Stimulated activated CD8-positive, alpha-beta memory T cell treated with anti-CD3 and anti-CD28 coated beads, Interleukin-7, amount 100 ng/mL, for 24 hours (primary cell): ENCODE measurements at places on chromosomes 3 and 15.

GRCh38 chr15:70341566-70341965 lies 243.8 kb upstream of the TLE3 start:
- no peak for DNase-seq

DNA sequence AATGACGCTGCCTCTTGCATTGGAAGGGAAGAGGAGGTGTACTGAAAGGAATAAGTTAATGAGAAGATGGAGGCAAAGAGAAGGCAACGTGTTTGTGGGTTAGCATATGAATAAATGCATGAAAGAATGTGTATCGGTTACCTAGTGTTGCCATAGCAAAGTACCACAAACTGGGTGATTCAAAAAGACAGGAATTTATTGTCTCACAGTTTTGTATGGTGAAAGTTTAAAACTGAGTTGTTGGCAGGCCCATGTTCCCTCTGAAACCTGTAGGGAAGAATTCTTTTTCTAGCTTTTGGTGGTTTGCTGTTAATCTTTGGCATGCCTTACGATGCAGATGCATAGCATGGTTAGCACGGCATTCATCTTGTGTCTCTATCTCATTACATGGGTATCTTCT lies 729.9 kb downstream of the MECOM start:
- no peak for DNase-seq

- no peak for DNase-seq
Measured at GRCh38 chr3:168476360-168476980, 380.7 kb upstream of the GOLIM4 start.

- no peak for DNase-seq
Measured at GRCh38 chr15:62164014-62164395, 1.1 kb downstream of the C2CD4B start.

DNA sequence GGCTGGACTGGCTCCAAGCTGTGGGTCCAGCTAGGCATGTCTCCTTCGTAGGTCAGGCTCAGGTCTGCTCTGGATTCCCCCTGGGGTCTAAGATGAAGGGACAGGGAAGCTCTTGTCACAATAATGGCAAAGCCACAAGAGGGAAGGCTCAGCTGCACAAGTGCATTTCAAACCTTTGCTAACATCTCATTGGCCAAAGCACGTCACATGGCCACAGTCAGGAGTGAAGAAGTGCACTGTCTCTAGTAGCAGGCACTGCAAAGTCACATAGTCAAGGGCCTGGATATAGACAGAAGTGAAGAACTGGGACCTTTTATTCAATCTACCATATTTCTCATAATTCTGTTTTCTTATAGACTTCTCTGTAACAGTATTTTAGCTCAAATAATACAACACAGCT lies 20.1 kb downstream of the DLEC1 start:
- DNase-seq, result no peak

DNA sequence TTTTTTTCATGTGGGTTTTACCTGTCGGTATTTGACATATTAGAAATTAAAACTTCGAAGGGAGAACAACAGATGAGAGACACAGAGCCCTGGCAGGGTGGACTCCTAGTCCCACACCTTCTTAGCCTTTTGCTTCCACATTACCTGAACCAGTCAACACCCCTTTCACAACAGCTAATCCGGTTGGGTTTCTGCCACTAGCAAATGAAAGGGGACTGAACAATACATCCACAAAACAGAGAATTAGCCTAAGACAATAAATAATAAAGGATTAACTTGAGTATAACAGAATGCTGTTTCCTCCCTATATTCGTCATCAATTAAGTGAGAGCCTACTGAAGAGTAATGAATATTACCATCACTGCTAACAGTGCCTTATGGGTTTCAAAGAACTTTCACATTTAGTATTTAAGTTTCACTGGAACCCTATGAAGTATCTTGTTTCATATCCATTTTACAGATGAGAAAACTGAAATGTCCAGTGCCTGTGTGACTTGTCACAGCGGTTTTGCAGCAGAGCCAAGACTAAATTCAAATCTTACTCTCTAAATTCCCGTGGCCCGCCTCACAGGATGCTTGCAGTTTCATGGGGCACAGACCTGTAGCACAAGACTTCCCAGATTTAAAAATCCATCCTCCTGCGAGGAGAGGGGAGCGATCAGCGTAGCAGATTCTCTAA lies 1.0 kb upstream of the RAB8B start:
- no peak for DNase-seq

- no peak for DNase-seq
Measured at GRCh38 chr15:69825941-69826818, 271.5 kb downstream of the TLE3 start.

- DNase-seq, result no peak
Measured at GRCh38 chr15:57255751-57256341, 120.5 kb upstream of the CGNL1 start.

DNA sequence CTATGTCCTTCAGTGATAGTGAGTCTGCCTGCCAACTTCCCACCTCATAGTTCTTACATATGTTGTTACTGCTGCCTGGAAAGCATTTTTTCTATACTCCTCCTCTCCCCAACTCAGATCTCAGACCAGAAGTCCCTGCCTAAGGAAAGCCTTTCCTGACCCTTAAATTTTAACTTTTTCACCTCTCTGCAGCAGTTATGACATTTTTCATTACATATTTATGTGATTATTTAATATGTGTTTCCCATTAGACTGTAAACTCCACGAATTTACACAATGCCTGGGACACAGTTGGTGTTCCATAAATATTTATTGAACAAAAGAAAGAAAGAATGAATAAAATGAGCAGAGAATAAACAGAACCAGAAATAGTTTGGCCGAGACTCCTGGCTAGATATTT lies 125.5 kb downstream of the MITF start:
- DNase-seq, result no peak

DNA sequence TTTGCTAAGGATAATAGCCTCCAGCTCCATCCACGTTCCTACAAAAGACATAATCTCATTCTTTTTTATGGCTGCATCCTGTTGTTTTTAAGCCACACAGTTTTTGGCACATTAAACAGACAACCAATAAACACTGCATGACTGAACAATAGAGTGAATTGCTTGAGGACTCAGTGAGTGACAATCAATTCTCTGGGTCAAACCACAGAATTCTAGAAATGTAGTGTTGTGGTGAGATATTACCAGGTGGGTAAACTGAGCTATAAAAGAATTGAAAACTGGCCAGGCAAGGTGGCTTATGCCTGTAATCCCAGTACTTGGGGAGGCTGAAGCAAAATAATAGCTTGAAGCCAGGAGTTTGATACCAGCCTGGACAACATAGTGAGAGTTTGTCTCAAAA lies 154.7 kb upstream of the CADPS start:
- DNase-seq, result no peak

- no peak for DNase-seq
Measured at GRCh38 chr15:42079401-42079908, 14.9 kb downstream of the PLA2G4D start.

GRCh38 chr15:92098869-92099268 lies 245.4 kb downstream of the SLCO3A1 start:
- DNase-seq, result no peak

GRCh38 chr3:27720899-27721716 lies 1.0 kb downstream of the EOMES start:
- DNase-seq, result no peak

DNA sequence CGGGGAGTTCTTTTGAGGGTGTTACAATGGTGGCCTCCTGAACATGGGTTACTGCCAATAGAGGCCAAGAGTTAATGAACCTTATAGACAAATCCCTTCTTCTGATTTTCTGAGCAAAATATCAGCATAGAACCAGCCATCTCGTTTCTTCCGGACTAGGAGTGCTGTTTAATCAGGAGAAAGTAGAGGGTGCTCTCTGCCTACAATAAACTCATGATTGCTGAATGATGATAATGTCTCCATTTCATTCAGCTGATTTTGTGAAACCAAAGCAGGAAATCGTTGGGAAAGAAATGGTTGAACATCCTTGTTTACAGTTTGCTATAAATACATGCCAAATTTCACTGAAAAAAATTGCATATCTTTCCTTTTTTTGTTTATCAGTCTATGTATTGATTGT lies 142.8 kb upstream of the PLSCR5 start:
- DNase-seq, result no peak

GRCh38 chr3:184561913-184562877 lies 610 bp downstream of the EPHB3 start:
- no peak for DNase-seq

GRCh38 chr3:136074546-136075170 lies 109.1 kb downstream of the PPP2R3A start:
- no peak for DNase-seq

GRCh38 chr3:187906416-187906815 lies 161.1 kb upstream of the BCL6 start:
- DNase-seq, result no peak

DNA sequence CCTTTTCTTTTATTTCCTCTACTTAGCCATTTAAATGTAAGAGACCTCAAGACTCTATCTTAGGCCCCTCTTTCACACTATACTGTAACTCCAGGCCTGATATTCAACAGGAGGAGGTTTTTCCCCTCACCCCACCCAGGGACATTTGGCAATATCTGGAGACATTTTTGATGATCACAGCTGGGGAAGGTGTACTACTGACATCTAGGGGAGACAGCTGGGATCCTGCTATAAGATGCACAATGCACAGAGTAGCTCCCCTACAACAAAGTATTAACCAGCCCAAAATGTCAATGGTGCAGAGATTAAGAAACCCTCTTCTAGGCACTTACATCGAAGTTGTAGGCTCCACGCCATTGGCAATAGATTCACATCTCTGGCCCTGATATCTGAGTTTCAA lies 517.5 kb upstream of the UBE2E2 start:
- no peak for DNase-seq
